ENCODE measurements at places on chromosomes 1 and 21. TPM values are rescaled to one million over a fixed set of nuclear protein-coding genes. Genes with fewer than 3 reads are reported as not detected.

DNA sequence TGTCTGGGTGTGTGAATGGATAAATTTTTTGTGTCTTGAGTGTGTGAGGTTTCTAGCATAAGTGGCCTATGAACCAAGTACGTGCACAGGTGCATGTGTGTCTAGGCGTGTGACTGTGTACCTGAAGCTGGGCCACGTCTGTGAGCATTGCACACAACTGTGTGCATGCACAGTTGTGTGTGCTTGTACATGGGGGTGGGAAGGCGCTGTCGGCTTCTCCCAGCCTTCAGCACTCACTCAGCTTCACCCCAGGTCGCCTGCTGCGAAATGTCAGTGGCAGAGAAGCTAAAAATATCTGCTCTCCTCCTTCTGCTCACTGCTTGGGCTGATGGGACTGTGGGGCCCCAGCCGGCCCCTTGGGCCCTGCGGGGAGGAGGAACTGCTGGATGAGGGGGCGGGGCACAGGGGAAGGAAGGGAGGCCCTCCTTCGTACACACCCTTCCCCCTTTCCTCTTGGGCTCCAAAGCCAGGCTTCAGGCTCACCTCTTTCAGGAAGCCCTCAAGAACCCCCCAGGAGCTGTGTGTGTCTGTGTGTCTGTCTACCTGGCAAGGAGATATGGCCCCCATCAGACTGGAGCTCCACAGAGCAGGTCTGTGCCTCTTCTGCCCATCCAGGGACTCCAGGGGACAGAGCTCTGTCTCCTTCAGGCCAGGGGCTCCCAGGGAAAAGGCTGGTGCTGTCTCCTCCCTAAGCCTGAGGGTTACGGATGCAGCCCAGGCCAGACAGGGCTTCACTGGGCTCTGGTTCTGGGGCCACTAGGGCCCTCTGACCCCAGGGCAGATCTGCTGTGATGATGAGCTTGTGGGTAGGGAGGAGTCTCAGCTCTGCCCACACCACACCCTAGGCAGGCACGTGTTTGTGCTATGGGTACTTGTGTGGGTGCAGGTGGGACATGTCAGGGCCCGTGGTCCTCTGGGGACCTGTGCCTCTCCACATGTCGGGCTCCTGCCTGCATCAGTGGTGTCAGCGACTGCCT is 35.6 kb upstream of the WASF2 start:
- peak; percentile 76 for DNase-seq

The CCDC27 gene
- total RNA-seq = not detected

GRCh38 chr1:40834968-40835545 is 27.1 kb downstream of the CITED4 start:
- DNase-seq = no peak

The LRRC52 gene
- not detected for total RNA-seq

The LINGO4 gene
- 0.31 TPM for total RNA-seq

DNA sequence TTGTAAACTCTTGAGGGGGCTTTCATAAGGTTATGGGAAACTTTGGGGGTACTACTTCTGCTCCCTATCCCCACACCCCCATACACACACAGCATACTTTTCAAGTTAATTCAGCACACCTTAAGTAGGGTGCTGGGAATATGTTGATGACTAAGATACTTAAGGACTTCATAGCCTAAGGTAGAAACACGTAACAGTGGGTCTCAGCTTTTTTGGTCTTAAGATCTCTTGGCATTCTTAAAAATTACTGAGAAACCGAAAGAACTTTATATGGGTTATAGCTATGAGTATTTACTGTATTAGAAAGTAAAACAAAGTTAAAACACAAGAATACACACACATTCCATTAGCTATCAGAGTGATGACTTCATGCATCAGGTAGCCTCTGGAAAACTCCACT is 2.1 kb downstream of the OTUD3 start:
- DNase-seq = no peak

GRCh38 chr1:7869136-7869920 is 16.5 kb upstream of the UTS2 start:
- no peak for DNase-seq

The LCE2A gene
- total RNA-seq = not detected

DNA sequence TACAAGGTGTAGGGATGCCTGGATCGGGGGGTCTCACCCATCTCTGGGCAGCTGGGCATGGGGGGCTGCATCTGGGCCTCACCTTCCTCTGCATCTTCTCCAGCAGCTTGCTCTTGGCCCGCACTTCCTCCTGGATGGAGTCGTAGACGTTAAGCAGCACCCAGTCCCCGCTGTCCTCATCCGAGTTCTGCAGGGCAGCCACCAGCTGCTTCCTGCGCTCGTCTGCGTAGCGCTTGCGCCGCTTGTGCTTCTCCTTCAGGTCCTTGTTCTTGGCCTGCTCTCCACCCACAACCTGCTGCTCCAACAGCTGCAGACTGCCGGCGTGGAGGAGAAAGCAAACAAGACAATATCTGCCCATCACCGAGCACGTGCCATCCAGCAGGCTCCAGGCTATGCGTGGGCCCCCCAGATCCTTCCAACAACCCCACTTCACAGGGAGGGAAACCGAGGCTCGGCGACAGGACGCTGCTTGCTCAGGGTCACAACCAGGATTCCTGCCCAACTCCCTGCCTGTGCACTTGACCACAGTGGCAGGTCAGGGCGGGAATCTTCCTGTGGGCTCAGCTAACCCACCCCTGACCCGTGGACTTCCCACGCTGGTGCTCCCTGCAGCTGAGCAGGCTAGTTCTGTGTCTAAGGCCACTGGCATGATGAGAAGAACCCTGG is 21.5 kb upstream of the DDOST start:
- DNase-seq = no peak

GRCh38 chr21:35925497-35925896 is 134.8 kb downstream of the SETD4 start:
- DNase-seq = no peak

DNA sequence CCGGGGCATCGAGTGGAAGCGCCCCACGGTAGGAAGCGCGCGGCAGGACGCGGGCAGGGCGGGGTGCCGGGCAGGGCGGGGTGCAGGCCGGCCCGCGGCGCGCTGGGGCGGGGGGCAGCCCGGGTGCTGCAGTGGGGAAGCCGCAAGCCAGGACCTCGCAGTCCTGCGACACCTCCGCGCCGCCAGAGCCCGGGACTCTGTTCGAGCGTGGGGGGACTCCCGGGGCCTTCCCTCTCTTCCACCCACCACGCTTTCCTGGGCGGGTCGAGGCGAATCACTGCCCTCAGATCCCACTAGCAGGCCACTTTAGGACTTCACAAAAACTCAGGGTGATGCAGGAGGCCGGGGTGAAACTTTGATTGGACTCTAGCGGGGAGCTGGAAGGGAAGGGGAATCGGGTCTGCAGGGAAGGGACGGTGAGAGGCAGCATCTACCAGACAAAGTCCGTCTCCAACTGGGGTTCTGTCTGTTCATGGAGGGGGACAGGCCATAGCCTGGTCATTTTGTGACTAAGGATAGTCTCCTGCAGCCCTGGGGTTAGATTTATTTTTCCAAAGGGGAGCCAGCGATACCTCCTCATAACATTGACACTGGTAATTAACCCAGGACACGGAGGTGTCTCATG is 623 bp downstream of the CAPN2 start:
- DNase-seq = no peak

- DNase-seq = peak; percentile 90
Measured at GRCh38 chr1:152001631-152002584, 8.2 kb upstream of the S100A10 start.

DNA sequence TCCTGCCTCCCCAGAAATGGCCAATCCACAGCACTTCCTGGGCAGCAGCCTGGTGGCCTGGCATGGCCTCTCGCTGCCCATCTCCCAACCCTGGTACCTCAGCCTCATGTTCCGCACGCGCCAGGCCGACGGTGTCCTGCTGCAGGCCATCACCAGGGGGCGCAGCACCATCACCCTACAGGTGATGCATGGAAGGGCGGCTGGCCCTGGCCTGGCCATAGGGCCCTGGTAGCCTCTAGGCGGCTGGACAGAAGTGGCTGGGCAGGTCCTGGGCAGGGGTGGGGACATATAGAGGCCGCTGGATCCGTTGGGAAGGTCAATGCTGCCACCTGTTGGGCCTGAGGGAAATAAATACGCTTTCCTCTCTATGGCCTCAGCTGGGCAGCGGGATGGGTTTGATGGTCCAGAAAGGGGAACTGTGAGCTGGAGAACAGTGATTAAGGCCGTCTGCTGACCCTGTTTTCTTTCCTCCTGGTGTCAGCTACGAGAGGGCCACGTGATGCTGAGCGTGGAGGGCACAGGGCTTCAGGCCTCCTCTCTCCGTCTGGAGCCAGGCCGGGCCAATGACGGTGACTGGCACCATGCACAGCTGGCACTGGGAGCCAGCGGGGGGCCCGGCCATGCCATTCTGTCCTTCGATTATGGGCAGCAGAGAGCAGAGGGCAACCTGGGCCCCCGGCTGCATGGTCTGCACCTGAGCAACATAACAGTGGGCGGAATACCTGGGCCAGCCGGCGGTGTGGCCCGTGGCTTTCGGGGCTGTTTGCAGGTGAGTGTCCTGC is 14.4 kb downstream of the CELSR2 start:
- peak; percentile 85 for DNase-seq

The GBP7 gene
- total RNA-seq = not detected

GRCh38 chr1:27868932-27869718 is 3.2 kb upstream of the THEMIS2 start:
- no peak for DNase-seq

The DOP1B gene
- 31.0 TPM for total RNA-seq

DNA sequence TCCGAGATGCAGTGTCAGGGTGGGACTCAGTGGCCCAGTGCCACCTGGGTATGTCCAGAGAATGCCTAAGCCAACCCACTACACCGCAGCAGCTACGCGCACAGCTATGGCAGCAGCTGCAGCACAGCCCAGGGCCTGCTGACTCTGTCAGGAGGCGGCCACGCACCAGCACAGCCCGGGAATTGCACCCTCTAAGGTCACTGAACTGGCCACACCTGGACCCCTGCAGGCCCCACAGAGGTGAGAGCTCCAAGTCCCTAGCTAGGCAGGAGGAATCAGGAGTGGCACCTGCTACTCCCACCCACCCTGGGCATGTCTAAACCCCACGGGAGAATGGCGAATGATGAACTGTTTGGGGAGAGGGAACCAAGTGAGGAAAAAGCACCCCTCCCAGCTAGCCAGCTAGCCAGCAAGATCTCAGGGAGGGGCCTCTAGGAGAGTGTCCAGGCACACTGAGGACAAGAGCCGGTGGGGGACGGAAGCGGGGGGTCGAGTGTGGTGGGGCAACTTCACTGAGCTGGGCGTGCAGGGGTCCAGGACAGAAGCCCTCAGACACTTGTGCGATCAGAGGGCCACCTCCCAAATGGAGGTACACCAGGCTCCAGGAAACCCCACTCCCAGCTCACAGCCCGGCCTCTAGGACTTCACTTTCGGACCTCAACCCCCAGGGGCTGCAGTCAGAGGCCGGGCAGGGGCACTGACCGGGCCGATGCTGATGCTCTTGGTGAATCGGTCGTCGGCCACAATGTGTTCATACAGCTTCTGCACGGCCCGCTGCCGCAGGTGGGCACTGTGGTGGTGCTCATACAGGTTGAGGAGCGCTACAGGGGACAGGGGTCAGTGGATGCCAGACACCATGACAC is 13.9 kb downstream of the LSS start:
- DNase-seq = no peak

GRCh38 chr21:35801391-35801790 is 258.9 kb downstream of the SETD4 start:
- no peak for DNase-seq

GRCh38 chr1:37901191-37901892 is 42.0 kb upstream of the MTF1 start:
- DNase-seq = no peak

GRCh38 chr1:12636098-12636950 is 7.6 kb upstream of the AADACL4 start:
- no peak for DNase-seq
